ENCODE measurements at places on chromosomes 12 and 14. TPM values are rescaled to one million over a fixed set of nuclear protein-coding genes. Genes with fewer than 3 reads are reported as not detected.

DNA sequence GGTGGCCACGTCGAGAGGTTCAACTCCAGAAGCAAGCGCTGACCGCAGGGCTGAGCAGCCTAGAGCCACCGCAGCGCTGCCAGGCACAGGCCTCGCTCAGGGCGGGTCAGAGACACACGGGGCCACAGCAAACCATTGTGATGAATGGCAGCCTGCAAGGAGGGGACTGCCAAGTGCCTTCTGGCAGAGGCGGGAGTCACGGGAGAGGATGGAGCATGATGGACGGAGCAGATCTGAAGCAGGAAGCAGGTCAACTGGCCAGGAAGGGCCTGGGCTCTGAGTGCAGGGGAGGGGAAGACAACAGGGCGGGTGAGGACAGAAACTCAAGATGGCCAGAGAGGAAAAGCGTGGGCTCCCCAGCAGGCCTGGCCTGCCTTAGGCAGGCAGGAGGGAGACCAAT, 49.8 kb downstream of the CDC42BPB start:
- H3K4me1 ChIP-seq = no peaks in the 10 kb centered on the region
- no peak overlapping the region for H3K27ac ChIP-seq
- H3K27me3 ChIP-seq = no peaks in the 10 kb centered on the region
- no peak for DNase-seq
- H3K4me3 ChIP-seq = no peak overlapping the region

DNA sequence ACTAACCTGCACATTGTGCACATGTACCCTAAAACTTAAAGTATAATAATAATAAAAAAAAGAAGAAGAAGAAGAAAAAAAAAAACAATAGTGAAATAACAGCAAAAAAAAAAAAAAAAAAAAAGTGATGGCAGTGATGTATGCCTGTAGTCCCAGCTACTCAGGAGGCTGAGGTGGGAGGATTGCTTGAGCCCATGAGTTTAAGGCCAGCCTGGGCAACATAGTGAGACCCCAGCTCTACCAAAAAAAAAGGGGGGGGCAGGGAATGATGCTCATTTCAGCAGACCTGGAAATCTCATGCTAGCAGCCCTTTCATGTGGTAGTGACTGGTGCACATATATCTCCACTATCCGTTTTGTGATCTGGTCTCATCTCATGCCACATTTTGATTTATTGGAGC, 20.8 kb downstream of the TRAFD1 start:
- DNase-seq = no peak
- no peak overlapping the region for H3K4me3 ChIP-seq
- H3K27me3 ChIP-seq = no peaks in the 10 kb centered on the region
- H3K27ac ChIP-seq = no peak overlapping the region
- peaks cover 67% of the 10 kb centered on the region for H3K36me3 ChIP-seq
- no peaks in the 10 kb centered on the region for H3K4me1 ChIP-seq

GRCh38 chr12:29750131-29750927, 33.4 kb downstream of the TMTC1 start:
- H3K4me1 ChIP-seq = no peaks in the 10 kb centered on the region
- DNase-seq = no peak
- H3K36me3 ChIP-seq = no peaks in the 10 kb centered on the region
- H3K27me3 ChIP-seq = no peaks in the 10 kb centered on the region

RBM19 gene
- 31.5 TPM for total RNA-seq

GRCh38 chr12:106417926-106418910, 60.7 kb downstream of the POLR3B start:
- H3K27me3 ChIP-seq = no peaks in the 10 kb centered on the region
- no peak overlapping the region for H3K27ac ChIP-seq
- H3K36me3 ChIP-seq = peaks cover 10% of the 10 kb centered on the region
- no peaks in the 10 kb centered on the region for H3K4me1 ChIP-seq
- DNase-seq = no peak
- no peak overlapping the region for H3K4me3 ChIP-seq

DNAJC22 gene
- not detected for total RNA-seq

GRCh38 chr12:106030210-106031071, 108.3 kb downstream of the NUAK1 start:
- peaks cover 7% of the 10 kb centered on the region for H3K27me3 ChIP-seq
- no peaks in the 10 kb centered on the region for H3K36me3 ChIP-seq
- H3K4me3 ChIP-seq = no peak overlapping the region
- no peak for DNase-seq
- no peak overlapping the region for H3K27ac ChIP-seq

AVPR1A gene
- total RNA-seq = not detected

MYF6 gene
- not detected for total RNA-seq

- no peaks in the 10 kb centered on the region for H3K36me3 ChIP-seq
- no peaks in the 10 kb centered on the region for H3K4me1 ChIP-seq
- no peak overlapping the region for H3K4me3 ChIP-seq
- H3K27me3 ChIP-seq = no peaks in the 10 kb centered on the region
Observed at GRCh38 chr12:130429656-130430505, 92.2 kb downstream of the PIWIL1 start.
